Panc1 (cell line): ENCODE measurements at places on chromosomes 5 and 9.

DNA sequence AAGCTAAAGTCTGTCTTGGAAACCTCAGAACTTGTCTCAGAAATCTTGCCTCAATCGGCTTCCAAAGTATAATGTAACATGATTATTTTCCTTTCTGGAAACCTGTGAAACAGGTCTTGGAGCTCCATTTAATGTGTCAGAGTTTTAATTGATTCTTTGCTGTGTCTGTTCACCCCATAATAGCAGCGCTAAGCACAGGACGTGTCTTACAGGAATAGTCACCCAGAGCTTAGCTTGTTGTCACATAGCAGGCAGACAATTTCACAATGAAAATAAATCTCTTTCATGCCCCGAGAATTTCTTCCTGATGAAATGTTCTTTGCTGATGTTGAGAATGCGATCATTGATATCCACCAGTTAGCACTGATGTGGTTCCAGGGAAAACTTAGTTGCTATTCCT lies 40.2 kb upstream of the PTPN3 start:
- no peak for DNase-seq

DNA sequence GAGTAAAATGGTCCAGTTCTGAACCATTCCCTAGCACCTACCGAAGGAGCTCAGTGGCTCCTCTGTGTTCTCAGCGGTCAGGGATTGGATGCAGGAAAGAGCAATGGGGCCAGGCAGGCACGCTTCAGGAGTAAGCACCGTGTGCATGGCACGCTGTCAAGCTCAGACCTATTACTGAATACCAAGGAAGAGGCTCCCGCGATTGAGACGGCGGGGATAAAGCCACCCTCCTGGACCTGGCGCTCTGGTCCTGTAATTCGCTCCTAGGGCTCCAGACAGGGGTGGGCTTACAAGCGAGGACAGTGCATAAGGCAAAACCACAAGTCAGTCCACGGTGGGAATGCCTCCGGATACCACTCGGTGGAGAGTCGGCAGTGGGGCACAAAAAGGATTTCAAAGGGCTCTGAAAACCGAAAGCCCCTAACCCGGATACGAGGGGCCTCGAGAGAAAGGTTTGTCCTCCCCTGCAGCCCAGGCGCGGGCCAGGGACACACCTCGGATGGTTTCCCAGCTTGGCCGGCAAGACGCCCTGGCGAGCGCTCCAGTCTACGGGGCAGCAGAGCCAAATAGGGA lies 988 bp downstream of the OXCT1 start:
- no peak for DNase-seq

- no peak for DNase-seq
Measured at GRCh38 chr5:94812232-94812631, 193.8 kb downstream of the SLF1 start.

DNA sequence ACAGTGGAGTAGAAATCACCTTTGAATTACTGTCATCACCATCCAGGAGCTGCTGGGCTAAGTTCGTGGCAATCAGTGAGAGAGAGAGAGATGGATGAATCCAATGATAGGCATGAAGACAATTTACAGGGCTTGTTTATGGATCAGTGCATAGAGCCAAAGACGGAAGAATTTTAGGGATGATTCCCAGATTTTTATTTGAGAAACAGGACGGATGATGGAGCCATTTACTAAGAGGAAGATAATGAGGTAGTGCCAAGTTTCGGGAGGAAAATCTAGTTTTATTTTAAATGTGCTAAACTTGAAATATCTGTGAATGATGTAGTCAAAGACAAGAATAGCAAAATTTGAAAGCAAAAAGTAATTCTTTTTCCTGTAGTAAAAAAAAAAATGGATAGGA lies 394.2 kb upstream of the PAPPA start:
- no peak for DNase-seq

DNA sequence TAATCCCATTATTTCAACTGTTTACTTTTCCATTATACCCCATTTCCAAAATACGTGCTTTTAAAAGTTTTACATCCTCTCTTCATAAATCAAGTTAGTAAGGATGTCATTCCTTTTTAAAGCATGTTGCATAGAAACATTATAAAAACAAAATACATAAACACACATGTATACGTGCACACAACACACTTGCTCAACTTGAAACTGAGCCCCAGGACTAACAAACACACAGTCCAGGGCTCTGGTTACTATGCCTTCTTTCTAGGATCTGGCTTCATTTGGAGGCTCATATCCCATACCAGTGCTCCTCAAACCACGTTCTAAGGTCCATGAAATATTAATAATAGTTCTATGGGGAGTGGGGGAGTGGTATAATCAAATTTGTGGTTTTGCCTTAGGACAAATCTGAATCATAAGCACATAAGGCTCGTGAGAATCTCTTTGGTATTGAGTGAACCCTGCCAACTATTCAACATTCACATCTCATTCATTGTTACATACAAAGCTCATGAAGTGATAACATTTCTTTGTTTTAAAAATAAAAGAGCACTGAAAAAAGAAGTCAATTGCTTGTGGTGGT lies 55.2 kb downstream of the NFIB start:
- DNase-seq: no peak

- DNase-seq: no peak
Measured at GRCh38 chr9:126702151-126703001, 88.6 kb downstream of the LMX1B start.

DNA sequence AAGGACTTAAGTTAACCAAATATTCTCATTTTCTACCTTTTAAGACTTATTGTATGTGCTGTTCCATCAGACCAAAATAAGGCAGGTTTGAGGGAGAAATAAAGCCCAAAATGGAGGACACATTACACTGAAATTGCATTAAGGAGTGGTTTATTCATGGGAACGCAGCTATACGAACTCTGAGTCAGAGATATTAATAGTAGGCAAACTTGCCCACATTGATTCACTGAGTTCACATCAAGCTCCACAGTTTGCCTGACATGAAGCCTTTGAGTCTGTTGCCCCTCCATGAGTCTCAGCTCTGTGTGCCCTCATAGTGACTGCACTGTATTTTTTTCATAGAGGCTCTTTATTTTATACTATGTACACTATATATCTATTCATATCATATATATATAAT lies 135.0 kb upstream of the SNX2 start:
- DNase-seq: no peak

- no peak for DNase-seq
Measured at GRCh38 chr5:173228639-173229381, 6.2 kb downstream of the NKX2-5 start.

DNA sequence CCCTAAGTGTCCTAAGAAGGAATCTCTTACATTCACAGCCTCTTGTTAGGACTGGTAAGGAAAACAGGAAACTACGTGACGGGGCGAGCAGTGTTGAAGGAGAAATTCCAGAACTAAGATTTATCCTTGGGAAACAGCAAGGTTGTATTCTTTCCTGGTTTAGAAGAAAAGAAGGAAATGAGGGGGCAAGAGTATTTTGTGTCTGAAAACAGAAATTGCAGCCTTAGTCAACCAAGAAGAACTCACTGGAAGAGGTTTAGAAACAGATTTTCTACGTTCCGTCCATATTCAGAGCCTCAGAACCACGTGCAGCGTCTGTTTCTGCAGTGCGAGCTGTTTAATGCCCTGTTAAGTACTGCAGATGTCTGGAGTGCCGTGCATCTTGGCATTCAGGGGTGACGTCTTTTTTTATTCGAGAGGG lies 75.2 kb downstream of the GOLPH3 start:
- no peak for DNase-seq

GRCh38 chr5:396531-396961 lies 46.4 kb upstream of the EXOC3 start:
- DNase-seq: no peak

DNA sequence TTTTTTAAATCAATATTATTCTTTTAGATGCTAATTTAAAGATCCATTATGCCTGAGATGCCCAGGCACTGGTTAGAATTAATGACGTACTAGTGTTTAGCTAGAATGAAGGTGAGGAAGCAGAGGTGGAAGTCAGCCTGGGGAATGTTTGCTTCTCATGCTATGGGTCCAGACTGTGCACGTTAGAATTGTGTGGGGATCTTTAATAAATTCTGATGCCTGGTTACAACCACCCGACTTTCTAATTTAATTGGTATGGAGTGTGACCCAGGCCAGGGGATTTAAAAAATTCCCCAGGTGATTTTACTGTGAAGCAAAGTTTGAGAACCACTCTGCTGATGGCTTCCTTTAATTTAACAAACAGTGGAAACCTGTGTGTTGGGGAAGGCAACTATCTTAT lies 111.1 kb downstream of the DOCK2 start:
- DNase-seq: no peak

DNA sequence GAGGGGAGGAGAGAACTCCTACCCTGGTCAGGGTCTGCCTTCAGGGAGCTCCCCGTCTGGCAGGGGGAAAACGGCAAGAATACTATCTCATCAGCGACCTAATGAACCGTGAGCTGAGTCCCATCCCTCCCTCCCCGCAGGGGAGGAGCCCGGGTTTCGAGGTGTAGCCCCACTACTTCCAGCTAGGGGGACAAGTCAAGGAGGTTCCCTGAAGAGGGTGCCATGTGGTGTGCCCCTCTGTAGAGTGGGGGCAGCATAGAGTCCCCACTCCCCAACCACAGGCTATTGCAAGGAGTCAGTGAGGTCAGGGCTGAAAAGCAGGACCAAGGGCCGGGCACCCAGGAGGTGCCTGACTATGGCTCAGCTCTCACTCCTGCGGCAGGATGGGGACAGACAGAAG lies 50.9 kb upstream of the RXRA start:
- DNase-seq: no peak

- DNase-seq: no peak
Measured at GRCh38 chr9:89409466-89409865, 88.4 kb downstream of the SEMA4D start.

DNA sequence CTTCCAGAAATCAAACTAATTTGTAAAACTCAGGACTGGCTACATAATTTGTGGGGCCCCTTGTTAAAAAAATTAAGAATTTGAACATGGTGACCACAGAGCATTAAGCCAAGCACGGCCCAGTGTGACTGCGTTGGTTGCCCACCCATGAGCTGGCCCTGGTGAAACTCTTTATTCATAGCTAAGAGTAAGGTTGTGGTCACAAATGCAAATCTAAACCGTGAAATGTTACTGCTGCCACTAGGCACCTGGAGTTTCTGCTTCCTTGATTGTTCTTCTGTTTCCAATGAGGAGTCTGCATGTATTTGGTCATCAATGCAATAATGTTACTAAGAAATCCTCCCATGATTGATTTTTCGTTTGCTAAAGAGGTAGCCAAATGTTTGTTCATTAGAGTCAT lies 4.2 kb downstream of the GCNT1 start:
- no peak for DNase-seq

GRCh38 chr9:18060269-18060934 lies 413.6 kb upstream of the ADAMTSL1 start:
- DNase-seq: no peak

GRCh38 chr9:37290940-37291485 lies 131.5 kb upstream of the GRHPR start:
- DNase-seq: peak; percentile 67

GRCh38 chr5:68407311-68408239 lies 192.0 kb downstream of the PIK3R1 start:
- no peak for DNase-seq

- DNase-seq: no peak
Measured at GRCh38 chr5:149999866-150000255, 593 bp downstream of the TIGD6 start.

DNA sequence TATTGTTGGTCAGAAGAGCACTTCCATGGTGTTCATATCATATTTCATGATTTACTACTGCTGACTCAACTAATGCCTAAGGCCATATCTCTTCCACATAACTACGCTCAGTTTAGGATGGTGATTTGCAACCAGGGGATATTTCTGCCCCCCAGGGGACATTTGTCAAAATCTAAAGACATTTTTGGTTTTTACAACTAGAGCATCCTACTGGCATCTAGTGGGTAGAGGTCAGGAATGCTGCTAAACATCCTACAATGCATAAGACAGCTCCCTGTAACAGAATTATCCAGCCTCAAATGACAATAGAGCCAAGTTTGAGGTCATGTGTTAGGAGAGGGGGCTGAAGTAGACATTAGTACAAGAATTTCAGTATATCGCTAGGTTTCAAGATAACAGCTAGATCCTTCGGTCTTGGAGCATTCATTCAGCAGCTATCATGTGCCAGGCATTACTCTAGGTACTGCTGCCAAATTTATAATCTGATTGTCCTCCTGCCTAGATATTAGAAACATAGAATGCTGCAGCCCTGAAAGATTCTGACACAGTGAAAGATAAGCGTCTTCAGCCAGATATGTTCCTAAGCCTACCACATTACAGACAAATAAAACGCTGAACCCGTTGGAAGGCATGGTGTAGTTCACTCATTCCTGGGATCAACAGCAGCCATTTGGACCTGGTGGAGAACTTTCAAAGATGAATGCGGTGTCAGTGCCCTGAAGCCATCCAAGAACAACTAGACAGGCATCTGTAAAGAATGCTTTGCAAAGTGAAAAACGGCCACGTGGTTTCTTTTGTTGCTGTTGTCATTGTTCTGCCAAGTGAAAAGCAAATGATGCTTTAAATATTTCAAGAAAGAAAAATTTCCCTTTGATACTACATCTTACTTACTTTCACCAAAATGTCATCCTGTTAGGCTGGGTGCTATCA lies 55.5 kb upstream of the FST start:
- DNase-seq: no peak

DNA sequence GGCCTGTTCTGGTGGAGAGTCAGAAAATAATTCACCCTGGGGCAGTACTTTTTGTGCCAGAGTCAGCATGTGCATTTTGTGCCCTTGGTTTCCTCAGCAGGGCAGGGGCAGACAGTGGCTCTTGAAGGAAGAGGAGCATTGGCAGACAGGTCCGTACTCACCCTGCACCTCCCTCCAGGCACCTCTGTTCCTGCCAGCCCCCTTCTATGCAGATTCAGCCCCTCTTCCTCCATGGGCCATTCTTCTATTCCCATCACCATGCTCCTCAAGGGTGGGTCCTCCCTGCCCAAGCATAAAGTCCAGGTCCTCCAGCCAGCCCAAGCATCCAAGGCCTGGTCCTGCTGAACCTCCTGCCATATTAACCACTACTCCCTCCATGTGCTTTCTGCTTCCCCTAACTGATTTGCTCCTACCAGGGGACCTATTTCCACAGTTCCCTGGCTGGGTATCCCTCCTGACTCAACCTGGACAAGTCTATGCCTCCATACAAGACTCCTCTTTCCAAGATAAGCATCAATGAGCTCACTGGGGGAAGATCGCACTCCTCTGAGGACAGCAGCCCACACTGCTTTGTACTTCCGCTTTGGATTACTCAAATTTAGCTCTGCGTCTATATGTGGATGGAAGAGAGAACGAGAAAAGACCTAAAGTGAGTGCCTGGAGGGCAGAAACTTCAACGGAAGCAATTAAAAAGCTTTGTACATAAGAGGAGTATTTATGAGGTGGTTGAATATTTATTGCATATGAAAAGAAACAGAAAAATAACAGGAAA lies 9.3 kb upstream of the ACSL6 start:
- no peak for DNase-seq

- DNase-seq: no peak
Measured at GRCh38 chr9:4496497-4496896, 6.2 kb downstream of the SLC1A1 start.

GRCh38 chr9:129550199-129550839 lies 70.6 kb downstream of the C9orf50 start:
- no peak for DNase-seq

- DNase-seq: peak; percentile 71
Measured at GRCh38 chr5:72847989-72848473, 31.6 kb downstream of the TNPO1 start.
